ENCODE measurements at places on chromosomes 1 and 21.
A peak's percentile ranks its signal among the peaks of the same experiment; 100 is the strongest.

DNA sequence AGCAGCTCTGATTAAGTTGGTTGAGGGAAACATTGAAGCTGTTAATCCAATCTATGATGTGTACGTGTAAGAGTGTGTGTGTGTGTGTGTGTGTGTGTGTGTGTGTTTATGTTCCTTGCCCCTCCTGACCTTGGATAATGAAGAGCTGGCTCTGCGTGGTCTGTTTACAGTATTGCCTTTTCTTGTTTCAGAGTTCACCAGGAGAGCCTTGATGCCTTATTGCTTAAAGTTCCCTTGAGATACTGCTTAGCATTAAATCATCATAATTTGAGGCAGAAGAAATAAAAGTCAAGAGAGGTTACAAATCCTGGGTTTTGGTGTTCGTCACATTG, 36.4 kb downstream of the CAPN8 start:
- no peak for DNase-seq

GRCh38 chr1:73623946-73624345, 574.0 kb downstream of the LRRIQ3 start:
- DNase-seq = no peak

- peak; percentile 66 for DNase-seq
These were observed 20.1 kb downstream of the ECE1 start for GRCh38 chr1:21270086-21270689.

DNA sequence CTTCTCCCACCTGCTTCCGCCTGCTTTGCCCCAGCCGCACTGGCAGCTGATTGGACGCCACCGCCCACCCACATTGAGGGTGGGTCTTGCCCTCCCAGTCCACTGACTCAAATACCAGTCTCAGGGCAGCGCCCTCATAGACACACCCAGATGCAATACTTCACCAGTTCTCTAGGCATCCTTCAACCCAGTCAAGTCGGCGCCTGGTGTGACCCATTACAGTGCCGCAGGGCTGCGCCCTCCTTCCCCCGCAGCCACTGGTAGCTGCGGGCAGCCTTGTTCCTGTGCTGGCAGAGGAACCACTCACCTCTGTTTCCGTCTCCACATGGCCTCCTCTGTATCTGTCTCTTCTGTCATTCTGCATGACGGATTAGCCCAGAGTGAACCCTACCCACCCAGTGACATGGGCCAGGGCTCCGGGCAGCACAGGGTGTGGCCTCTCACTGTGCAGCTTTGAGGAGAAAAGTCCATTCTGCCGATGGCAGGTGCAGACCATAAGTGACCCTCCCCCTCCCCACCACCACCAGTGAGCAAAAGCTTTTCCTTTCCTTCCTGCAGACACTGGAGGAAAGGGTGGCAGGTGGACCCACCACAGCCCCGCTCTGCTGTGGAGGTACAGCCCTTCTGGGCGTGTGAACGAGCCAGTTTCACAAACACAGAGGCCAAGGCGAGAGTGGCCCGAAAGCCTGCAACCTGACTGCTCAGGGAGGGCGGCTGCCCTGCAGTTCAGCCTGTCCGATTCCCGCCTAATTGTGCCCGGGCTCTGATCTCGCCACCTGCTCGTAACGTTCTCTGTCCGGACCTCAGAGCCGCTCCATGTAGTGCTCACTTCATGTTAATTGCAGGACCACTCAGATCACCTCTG, 57.1 kb downstream of the FAAP20 start:
- DNase-seq = no peak

DNA sequence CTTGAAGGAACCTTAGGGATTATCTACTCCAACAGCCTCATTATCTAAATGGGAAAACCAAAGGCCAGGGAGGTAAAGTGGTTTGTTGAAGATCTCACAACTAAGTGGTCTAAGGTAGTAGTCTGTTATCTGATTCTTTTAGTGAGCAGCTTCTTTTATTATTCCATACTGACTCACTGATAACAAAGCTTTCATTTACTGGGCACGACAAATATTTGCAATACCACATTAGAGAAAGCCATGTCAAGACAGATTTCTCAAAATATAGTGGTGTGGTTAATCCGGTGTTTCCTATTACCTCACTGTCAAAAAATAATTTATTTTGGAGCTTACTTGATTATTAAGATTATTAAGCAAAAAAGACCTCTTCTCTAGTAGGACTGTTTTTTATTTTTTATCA, 369.1 kb downstream of the S1PR1 start:
- no peak for DNase-seq

DNA sequence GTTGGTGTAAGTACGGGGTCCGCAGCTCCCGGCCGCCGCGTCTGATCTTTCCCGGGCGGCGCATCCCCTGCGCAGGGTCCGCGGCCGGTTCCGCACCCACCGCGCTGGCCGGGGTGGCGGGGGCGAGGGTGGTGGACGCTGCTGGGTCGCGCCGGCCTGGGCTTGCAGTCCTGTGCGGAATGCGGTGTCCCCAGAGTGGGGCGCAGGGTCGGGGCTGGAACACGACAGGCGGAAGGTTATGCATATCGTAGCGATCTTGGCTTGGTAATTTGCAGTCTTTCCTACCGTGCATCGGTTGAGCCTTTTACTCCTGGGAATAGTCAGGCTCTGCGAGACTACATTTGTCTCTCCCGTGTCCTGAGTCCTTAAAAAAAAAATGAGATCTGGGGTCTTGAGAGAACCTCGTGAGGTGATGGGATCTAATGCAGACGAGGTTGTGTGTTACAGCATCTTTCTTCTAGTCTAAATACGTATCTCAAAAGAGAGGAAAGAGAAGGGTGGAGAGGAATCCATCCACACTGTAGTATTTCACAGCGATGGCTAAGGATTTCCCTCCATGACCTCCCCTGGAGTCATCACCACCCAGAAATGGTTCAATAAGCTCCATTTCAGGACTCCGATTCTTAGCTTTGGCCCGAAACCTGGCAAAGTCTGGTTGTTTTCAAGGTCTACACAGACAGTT, 572 bp downstream of the ATP1B1 start:
- DNase-seq = peak; percentile 64

GRCh38 chr1:231693361-231694074, 66.9 kb downstream of the DISC1 start:
- no peak for DNase-seq

GRCh38 chr1:9293533-9294404, 1.1 kb downstream of the SPSB1 start:
- no peak for DNase-seq

DNA sequence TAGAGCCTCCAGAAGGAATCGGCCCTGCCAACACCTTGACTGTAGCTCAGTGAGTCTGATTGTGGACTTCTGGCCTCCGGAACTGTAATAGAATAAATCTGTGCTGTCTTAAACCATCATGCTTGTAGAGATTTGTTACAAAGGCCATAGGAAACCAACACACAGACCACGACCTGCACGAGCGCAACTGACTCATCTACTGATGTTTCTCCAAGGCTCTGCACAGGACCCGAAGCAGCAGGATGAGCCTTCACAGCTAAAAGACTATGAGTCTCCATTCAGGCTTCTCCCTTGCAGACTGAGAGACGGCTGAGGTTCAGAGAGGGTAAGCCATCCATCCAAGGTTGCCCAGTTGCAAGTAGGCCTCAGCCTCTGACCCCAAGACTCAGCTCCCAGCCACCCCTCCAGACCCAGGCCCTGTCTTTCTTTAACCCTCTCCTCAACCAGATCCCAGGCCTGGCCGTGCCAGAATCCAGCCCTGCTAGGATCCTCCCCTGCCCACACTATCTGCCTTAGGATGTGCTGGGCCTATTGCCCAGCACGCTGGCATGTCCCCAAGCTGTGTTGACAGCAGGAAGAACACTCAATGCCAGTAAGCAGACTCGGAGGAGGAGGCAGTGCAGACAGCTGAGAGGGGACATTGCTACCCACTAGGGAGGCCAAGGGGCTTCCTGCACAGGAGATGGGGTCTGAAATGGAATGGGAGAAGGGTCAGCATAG, 109.0 kb downstream of the HMGB4 start:
- peak; percentile 71 for DNase-seq

- DNase-seq = no peak
These were observed 65.9 kb downstream of the DNTTIP2 start for GRCh38 chr1:93813076-93813475.

- no peak for DNase-seq
These were observed 75.1 kb upstream of the GRIK1 start for GRCh38 chr21:30014886-30015285.

DNA sequence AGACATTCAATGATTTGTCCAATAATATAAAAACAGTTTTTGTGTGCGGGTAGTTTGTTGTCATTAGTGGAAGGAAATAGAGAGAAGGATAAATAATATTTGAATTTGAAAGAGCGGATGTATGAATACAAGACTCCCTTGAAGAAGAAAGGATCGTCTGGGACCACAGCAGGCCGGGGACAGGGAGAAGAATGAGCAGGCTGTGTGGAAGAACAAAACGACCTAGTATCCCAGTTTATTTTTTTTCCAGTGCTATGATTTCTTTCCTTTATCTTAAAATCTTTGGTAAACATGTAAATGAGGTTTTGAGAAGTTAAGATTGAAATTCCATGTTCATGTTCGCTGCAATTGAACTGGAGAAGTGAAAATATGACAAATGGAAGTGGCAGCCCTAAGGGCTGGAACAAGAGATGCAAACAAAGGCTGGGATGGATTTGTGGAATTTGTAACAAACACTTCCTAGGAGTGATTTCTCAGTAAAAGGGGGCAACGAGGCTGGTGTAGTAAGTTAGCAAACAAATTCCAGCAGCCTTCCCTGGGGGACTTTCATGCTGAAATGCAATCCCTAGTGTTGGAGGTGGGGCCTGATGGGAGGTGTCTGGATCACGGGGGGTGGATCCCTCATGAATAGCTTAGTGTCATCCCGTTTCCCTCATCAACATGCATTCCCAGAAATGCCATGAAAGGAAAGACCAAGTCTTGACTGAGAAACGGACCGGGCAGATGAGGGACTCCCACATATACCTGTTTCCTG, 10.2 kb upstream of the IFI16 start:
- DNase-seq = peak; percentile 55

DNA sequence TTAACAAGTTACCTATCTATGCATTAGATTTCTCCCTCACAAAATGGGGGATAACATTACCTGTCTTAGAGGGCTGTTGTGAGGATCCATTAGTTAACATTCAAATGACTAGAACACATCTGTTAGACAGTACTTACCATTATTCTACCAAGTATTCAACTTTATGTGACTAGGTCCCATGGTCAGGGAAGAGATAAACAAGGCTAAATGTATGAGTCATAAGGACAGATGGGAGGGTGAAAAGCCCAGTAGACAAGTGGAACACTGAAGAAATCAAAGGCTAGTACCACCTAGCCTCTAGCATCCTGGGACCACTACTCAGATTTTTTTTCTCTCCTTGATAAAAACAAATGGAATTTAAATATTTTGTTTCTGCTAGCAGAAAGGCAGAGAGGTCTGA, 9.0 kb upstream of the VHLL start:
- no peak for DNase-seq

DNA sequence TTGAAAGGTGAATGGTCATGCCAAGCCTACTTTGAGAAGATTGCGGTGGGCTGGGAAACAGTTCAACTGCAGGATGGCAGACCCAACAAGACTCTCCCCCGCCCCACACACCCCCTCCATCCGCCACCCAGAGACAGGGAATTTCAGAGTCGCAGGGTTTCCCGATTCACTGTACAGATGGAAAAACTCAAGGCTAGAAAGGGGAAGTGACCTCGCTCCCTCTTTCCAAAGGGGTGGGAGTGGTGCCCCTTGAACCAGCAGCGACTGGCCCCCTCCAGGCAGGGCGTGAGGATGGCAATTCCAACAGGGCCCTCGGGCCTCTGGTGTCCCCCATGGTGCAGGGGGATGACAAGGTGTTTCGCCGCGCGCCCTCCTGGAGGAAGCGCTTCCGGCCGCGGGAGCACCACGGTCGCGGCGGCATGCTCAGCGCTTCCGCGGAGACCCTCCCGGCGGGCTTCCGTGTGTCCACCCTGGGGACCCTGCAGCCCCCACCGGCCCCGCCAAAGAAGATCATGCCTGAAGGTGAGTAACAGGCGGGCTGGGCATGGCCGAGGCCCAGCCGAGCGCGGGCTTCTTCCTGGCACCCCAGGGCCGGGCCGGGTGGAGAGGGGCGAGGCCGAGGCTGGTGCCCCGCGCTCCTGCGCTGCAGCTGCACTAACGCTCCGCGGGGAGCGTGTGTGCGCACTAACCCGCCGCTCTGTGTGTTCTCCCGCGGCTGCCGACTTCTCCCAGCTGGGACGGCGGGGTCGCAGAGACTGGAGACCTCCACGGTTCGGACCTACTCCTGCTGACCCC, 10.4 kb downstream of the MYOG start:
- no peak for DNase-seq

- DNase-seq = peak; percentile 41
These were observed 60.6 kb downstream of the WNT9A start for GRCh38 chr1:227886993-227887696.

DNA sequence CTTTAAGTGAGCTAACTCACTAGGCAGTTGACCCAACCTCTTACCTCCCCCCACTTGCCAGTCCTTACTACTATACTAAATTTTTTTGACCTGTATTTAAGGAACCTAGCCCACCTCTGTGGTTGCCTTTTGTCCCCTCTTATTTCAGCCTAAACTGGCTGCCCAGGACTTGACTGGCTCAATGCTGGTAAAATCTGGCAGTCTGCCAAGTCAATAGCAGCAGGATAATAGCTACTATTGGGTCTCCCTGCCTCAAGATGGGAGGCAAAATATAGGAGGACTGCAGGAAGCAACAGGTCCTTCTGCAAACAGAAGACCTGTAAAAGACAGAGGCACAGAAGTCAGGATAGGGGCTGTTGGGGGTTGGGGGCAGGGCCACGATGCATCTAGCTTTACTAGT, 144.2 kb upstream of the POGK start:
- DNase-seq = no peak

- DNase-seq = no peak
These were observed 15.3 kb downstream of the KRTAP10-1 start for GRCh38 chr21:44524414-44525371.

DNA sequence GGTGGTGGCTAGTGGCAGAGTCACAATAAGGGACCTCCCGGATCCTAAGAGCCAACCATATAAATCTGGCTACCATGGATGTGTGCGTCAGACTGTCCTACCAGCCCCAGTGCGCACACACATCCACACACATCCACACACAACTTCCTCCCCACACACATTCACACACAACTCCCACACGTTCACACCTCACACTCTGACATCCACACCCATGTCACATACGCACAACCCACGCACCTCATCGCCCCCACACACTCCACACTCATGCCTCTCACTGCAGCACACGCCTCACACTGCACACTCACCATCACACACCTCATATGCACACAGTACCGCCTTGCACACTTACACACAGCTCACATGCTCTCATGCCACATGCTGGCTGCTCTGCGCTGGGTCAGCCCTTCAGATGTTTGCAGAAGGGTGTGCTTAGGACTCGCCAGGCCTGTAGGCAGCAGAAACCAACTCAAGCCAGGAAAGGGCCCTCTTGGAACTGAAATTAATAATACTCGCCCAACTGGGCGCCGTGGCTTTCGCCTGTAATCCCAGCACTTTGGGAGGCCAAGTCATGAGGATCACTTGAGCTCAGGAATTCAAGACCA, 3.0 kb downstream of the LDLRAD2 start:
- DNase-seq = no peak

DNA sequence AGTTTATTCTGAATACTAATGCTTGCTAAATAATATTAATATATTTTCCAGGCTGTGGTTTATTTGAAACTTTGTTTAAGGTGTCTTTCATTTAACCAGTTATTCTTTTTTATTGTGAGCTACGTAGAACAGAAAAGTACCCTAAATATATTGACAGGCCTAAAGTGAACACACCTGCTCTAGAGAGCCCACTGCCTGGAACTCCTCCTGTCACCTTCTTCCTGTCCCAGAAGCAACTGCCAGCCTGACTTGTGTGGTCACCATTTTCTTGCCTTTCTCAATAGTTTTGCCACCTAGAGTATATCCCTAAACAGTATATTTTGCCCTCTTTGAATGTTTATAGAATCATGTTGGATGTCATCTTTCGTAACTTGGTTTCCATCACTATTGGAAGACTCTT, 48.5 kb downstream of the SCCPDH start:
- DNase-seq = no peak

- DNase-seq = no peak
These were observed 22.4 kb upstream of the ZNF692 start for GRCh38 chr1:248881261-248881660.

Data from right lobe of liver (tissue), 6 donors.